ENCODE measurements at places on chromosomes 4 and X.

DNA sequence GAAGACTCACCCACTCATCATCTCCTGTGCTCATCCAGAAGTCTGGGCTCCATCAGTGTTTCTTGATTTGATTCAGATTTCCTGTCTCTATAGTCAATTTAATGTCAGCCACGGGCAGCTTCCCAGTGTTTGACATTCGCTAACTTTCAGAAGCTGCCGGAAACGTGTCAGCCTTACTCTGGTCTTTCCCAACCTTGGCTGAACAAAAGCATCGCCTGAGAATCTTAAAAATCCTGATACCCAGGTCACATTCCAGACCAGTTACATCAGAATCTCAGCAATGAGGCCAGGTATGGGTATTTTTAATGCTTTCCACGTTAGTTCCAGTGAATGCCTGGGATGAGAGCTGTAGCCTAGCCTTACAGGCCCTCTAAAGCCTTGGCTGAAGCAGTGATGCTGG, 233.8 kb downstream of the FRMPD4 start:
- DNase-seq: no peak

GRCh38 chrX:74133156-74133796, 170.7 kb upstream of the ZCCHC13 start:
- no peak for DNase-seq

GRCh38 chr4:76105652-76106051, 31.1 kb downstream of the ART3 start:
- no peak for DNase-seq

GRCh38 chr4:27168783-27169182, 308.1 kb downstream of the STIM2 start:
- no peak for DNase-seq

GRCh38 chr4:113012786-113013185, 36.7 kb upstream of the ANK2 start:
- DNase-seq: no peak

All from T-helper 22 cell (primary cell).